ENCODE measurements at places on chromosomes 4 and X.

GRCh38 chr4:76197031-76197743 is 16.4 kb downstream of the SCARB2 start:
- DNase-seq, result peak; percentile 37

- no peak for DNase-seq
These were observed 124.1 kb upstream of the SLIT2 start for GRCh38 chr4:20127626-20128025.

DNA sequence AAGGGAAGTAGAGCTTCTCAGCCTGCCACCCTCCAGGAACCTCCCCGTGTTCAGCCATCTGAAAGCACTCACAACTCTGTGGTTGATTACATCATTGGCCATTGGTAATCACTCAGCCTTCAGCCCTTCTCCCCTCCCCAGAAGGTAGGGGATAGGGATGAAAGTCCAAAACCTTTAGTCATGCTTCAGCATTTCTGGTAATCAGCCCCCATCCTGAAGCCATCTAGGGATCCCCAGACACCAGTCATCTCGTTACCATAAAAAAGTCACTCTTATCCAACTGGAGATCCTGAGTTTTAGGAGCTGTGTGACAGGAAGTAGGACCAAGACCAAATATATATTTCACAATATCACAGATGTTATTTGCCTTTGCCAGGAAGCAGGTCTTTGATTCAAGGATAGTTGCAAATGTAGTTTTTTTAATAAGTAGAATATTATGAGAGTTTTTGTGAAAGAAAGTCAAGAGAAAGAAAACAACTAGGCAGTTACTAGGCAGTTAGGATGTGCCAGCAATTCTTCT is 364.6 kb upstream of the NOCT start:
- DNase-seq, result no peak

DNA sequence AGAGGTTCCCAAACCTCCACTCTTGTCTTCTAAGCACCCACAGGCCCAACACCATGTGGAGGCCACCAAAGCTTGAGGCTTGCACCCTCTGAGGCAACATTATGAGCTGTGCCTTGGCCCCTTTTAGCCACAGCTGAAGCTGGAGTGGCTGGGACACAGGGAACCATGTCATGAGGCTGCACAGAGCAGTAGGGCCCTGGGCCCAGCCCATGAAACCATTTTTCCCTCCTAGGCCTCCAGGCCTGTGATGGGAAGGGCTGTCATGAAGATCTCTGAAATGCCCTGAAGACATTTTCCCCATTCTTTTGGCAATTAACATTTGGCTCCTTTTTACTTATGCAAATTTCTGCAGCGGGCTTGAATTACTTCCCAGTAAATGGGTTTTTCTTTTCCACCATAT is 14.8 kb downstream of the RBMXL3 start:
- DNase-seq, result no peak

DNA sequence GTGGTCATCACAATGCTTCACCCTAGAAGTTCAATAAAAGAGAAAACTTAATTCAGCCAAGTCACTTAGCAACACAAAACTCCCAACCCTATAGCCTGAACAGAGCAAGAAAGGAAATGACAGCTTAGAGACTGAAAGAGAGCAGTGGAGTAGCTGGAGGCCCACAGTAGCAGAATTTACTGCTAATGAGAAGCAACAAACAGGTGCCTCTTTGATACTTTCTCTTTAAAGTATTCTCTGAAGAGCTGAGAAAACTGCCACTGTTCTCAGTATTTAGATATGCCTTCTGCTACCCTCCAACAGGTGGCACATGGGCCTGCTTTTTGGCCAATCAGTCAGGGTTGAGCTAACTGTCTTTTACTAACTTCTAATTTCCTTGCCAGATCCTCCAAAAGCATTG is 240.0 kb downstream of the GPC3 start:
- DNase-seq, result no peak

DNA sequence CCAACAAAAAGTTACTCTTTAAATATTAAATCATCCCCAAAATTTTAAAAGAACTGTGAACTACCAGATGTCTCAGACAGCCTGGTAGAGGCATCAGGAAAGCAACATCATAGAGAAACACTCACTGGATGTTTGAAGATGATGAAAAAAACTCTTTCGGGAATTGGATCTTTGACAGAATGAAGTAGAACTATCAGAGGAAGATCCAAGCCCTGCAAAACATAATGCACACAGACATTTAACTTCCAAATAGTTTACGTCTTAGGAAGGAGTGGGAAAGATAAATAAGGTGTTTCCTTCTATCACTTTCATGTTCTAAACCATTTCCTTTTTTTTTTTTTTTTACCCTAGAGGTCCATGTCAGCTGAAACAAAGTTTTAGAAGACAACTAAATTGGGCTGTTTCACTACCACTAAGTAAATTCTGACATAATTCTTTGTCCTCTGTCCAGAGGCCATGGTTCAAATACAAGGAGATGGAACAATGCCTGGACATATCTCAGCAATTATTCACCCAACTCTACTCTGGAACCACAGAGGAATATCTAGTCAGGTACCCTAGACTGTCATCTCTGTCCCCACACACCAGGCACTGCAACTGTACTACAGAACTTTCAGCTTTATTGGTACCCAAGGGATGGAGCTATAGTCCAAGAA is 217.7 kb upstream of the INTU start:
- no peak for DNase-seq

GRCh38 chr4:158644760-158645159 is 26.9 kb downstream of the C4orf46 start:
- no peak for DNase-seq

DNA sequence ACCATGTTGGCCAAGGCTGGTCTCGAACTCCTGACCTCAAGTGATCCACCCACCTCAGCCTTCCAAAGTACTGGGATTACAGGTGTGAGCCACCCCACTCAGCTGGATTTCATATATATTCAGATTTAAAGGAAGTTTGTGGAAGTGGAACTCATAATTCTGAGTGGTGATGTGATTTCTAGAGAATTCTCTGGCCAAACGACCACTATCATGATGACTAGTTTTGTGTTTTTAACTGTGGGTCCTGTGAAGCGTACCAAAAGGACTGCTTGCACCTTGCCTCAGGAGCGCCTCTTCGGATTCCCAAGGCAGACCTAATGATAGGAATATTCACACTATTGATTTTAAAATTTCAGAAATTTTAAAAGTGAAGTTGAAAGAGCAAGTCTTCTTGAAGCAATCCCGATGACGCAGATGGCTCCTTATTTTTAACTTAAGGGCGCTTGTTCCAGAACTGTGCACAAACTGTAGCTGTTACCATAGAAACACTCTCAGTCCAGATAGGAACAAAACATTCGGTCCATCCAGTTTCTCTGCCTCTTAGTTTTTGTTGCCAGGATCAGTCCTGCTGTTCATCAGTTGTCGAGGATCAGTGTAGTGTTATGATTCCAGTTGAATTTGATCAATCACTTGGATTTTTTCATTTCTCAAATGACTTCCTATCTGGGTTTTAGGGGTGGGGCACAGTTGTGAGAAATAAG is 51.7 kb upstream of the CLCN4 start:
- DNase-seq, result no peak

DNA sequence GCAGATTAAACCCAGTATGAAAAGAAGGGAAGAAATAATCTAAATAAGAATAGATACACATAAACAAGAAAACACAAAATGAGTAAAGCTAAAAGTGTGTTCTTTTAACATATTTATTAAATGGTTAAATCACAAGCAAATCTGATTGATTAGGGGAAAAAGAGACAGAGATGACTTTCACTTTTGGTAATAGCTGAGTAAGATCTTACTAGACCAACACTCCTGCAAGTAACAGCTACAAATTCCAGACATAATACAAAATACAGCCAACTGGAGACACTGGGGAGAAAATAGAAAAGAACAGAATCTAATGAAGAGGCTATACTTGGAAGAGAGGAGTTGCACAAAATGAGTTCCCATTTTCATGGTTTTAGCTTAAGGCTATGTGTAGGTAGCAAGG is 33.5 kb downstream of the OR13H1 start:
- DNase-seq, result no peak

Measured in NCI-H1092 treated with DMSO at 0.1 percent for 48 hours (cell line).